ENCODE measurements at places on chromosomes 7 and 10. TPM values are rescaled to one million over a fixed set of nuclear protein-coding genes. Genes with fewer than 3 reads are reported as not detected.

OPN1SW gene
- not detected for total RNA-seq

FAM241B gene
- 17.2 TPM for total RNA-seq

SKIDA1 gene
- 0.91 TPM for total RNA-seq

OR2A14 gene
- total RNA-seq: not detected

AGMO gene
- total RNA-seq: 0.35 TPM

MUC12 gene
- 23.2 TPM for total RNA-seq

PDZD7 gene
- total RNA-seq: 0.67 TPM

ADAM22 gene
- total RNA-seq: 0.29 TPM

HUS1 gene
- total RNA-seq: 16.6 TPM

VIPR2 gene
- 0.03 TPM for total RNA-seq

RBP3 gene
- not detected for total RNA-seq

MSS51 gene
- 0.26 TPM for total RNA-seq

LBX1 gene
- not detected for total RNA-seq

PRKCQ gene
- 3.5 TPM for total RNA-seq

IL6 gene
- total RNA-seq: 1.0 TPM

CRYGN gene
- total RNA-seq: not detected

HECW1 gene
- total RNA-seq: 14.9 TPM

OR2A7 gene
- total RNA-seq: not detected

Measured in A549 treated with GW870086 at 1 μM for 4 hours (cell line).